Ascending aorta (tissue), 2 donors: ENCODE measurements at places on chromosomes 16 and 17. TPM values are rescaled to one million over a fixed set of nuclear protein-coding genes. Genes with fewer than 3 reads are reported as not detected.

- DNase-seq: no peak
These were observed 32.5 kb downstream of the MEAK7 start for GRCh38 chr16:84471966-84472365.

DNA sequence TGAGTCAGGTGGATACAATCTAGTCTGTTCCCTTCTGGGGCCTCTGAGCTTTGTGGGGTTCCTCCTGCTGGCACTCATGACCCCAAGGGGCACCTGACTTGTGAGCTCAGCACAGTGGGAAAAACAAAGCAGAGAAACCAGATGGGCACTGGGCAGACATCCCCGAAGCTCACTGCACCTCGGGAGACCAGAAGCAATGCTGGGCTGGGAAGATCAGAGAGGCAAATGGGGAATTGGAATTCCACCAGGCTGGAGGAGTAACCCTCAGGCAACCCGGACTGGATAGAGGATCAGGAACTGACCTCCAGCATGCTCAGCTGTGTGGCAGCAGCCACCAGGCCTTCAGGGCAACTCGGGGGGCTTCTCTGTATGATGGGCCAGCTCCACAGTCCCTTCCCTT is 50.3 kb downstream of the ABCC12 start:
- DNase-seq: no peak

- DNase-seq: no peak
These were observed 382.4 kb upstream of the XYLT1 start for GRCh38 chr16:17852977-17853702.

DNA sequence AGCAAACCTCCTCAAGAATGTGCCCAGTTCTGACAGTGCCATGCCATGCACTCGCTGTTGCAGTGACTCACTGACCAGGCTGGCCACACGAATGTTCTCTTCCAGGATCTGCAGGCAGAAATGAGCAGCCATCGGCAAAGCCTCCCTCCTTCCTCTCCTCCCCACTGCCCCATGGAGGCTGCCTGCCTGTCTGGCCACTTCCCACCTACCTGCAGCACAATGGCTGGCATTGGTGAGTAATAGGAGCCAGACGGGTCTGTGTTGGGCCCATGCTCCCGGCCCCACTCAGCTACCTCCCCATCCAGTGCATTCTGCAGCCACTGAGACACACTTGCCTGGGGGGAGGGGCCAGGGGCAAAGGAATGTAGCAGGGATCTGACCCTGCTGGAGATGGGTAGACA is 2.8 kb upstream of the MATCAP1 start:
- no peak for DNase-seq

DNA sequence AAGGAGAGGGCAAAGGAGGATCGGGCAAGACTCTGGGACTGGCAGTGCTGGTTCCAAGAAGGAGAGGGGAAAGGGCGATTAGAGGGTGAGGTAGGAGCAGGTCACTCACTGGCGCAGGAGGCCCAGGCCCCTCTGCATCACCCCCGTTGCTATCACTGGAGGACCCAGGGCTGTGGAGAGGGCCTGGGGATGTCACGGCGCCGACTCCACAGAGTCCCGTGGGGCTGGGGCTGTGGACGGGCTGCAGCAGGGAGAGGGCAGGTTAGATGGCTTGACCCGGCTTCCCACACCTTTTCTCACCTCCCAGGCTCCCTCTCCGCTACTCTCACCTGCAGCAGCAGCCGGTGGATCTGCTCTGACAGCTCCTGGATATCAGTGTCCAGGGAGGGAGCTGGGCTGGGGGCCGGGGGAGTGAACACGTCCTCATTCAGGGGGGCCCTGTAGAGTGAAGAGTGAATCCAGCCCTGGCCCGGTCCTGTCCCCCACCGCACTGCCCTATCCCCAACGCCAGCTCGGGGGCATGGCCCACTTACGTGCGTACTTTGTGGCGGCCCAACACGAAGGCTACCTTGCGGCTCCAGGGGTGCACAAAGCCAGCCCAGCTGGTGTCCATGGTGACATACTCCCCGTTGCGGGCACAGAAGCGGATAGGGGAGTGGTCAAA is 4.9 kb downstream of the PER1 start:
- no peak for DNase-seq

GRCh38 chr17:58184308-58184985 is 8.1 kb upstream of the EPX start:
- peak; percentile 38 for DNase-seq

GRCh38 chr16:1761751-1762150 is 9.6 kb downstream of the NME3 start:
- no peak for DNase-seq

DNA sequence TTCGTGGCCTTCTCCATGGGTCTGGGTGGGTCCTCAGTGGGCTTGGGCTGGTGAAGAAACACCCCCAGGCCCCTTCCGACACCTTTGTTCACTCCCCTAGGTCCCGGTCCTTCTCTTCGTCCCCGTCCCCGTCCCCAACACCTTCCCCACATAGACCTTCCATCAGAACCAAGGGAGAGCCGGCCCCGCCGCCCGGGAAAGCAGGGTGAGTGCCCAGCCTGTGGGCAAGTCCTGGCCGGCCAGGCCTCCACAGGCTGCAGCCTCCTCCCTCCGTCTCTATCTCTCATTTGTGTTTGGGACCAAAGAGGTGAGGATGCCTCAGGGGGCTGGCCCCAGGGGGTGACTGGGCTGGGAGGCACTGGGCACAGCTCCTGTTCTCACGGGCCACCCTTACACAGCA is 14.5 kb upstream of the IL17C start:
- DNase-seq: no peak

- DNase-seq: no peak
These were observed 12.6 kb upstream of the MRPL38 start for GRCh38 chr17:75917141-75917916.

- no peak for DNase-seq
These were observed 1.1 kb upstream of the ADCY7 start for GRCh38 chr16:50265260-50265659.

DNA sequence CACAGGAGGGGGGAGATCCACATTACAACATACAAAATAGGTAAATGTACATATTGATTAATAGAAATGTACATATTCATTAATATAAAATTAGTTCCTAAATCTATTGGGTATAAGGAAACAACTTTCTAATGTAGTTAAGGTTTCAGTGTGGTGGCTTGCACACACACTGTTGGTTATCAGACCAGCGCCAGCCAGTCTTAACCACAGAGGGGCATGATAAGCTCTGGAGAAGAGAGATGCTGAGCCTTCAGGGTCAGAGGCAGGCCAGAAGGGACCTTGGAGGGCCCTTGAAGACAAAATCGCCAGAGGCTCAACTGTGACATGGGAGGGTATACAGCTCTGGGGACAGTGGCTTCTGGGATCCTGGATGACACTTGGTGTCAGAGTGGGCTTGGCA is 10.9 kb upstream of the ZFP90 start:
- DNase-seq: no peak

GRCh38 chr17:74752415-74752814 is 4.0 kb downstream of the NHERF1 start:
- no peak for DNase-seq

DNA sequence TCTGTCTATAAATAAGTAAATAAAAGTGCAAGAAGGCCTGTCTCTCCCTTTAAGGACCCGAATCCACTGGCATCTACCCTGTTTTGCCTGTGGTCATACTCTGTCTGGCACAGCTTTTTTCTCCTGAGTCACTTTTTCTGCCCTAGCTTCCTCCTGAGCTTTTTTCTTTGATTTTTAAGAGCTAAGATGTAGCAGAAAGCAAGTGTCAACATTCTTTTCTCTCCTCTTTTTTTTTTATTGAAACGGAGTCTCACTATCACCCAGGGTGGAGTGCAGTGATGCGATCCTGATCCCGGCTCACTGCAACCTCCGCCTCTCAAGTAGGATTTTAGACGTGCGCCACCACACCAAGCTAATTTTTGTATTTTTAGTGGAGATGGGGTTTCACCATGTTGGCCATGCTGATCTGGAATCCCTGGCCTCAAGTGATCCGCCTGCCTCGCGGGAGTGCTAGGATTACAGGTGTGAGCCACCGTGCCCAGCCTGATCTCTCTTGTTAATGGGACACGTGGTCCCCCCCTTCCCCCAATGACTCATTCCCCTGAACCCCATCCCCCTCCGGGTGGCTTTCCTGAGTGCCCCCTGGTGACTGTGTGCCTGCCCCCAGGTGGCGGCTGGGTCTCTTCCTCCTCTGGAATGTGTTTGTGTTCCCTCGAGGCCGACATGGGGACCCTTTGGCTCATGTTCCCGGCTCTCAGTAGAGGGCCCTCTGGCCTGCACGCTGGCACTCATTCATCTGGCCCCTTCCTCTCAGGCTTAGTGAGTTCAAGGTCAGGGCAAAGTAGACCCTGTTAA is 14.2 kb downstream of the C16orf90 start:
- no peak for DNase-seq

DNA sequence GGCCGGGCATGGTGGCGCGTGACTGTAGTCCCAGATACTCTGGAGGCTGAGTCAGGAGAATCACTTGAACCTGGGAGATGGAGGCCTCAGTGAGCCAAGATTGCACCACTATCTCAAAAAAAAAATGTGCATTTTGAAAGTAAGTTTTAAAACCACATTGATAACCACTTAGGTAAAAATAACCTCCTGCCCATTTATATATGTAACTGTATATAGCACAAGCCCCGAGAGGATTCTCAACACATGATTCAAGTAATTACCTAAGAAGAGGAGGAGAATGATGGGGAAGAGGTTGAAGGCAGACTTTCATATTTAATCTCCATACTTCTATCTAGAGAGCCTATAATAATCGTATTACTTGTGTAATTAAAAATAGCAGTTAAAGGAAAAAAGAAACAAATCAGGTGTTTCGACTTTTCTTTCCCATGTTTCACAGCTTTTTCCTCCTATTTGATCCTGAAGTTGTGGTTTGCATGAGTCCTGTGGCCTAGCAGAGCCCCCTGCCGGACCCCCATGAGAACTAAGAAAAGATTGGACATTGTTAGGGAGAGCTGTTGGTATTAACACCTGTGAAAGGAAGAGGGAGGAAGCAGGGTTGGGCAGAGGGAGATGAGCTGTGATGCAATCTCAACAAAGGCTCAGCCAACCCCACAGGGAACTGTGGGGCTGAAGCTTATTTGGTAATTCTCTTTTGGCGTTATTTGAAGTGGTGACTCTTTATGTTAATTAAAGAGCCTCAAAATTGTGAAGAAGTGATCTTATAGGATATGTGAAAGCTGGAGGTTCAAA is 22.1 kb downstream of the PMFBP1 start:
- no peak for DNase-seq

DNA sequence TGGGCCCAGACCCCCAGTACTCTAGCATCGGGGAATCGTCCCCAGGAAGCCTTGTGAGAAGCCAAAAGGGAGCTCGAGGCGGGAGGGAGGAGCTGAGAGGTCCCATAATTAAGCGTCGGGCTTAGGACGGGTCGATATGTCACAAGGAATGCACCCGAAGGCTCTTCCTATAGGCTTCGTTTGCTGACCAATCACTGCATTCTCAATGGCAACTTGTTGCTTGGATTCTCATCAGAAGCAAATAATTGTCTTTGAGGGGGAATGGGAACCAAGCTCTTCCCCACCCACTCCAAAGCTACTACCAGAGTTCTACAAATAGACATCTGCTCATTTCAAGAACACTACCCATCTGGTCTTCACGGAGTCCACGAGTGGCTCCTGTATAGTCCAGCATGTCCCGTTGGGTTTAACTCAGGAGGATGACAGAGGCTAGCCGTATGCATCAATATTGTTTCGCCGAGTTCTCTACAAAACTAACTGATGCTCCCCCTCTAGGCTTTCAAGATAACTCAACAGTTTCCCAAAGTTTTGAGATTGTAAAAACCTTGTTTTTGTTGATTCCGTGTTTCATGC is 628 bp upstream of the BLMH start:
- DNase-seq: no peak

DNA sequence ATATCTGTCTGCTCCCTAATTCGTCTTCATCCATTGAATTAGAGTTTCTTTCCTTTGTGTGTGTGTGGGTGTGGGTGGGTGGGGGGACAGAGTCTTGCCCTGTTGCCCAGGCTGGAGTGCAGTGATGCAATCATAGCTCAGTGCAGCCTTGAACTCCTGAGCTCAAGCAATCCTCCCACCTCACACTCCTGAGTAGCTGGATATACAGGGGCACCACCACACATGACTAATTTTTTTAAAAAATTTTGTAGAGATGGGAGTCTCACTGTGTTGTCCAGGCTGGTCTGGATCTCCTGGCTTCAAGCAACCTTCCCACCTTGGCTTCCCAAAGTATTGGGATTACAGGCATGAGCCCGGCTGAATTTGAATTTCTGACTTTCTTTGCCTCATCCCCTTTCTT is 34.5 kb upstream of the MED13 start:
- DNase-seq: no peak

DNA sequence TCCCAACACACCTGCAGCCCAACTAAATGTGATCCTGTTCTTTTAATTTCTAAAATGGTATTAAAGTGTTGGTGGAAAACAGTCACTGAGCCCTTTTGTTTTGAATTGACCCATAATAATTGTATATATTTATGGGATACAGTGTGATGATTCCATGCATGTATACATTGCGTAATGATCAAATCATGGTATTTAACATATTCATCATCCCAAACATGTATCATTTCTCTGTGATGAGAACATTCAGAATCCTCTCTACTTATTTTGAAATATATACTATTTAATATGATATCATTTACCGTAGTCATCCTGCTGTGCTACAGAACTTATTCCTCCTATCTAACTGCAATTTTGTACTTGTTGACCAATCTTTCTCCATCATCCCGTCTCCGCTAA is 14.0 kb upstream of the MYH10 start:
- DNase-seq: no peak

- no peak for DNase-seq
These were observed 2.0 kb downstream of the GRIN2A start for GRCh38 chr16:10180042-10180770.

- no peak for DNase-seq
These were observed 28.2 kb upstream of the ZC3H18 start for GRCh38 chr16:88541831-88542616.

- DNase-seq: no peak
These were observed 2051.3 kb downstream of the TP53TG3F start for GRCh38 chr16:35510701-35511100.

DNA sequence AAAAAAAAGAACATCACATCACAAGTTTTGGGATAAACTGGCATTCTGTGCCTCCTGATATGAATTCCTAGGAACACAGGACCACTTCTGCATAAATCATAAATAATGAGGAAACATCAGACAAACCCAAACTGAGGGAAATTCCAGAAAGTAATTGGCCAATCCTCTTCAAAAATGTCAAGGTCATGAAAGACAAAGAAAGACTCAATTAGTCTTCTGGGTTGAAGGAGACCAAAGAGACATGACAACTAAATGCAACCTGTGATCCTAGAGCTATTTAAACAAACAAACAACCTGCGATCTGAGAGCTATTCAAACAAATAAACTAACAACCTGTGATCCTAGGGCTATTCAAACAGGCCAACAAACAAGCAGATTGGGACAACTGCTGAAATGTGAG is 144.3 kb downstream of the VPS53 start:
- no peak for DNase-seq

- no peak for DNase-seq
These were observed 12.3 kb upstream of the SLC38A8 start for GRCh38 chr16:84054916-84055315.

GRCh38 chr17:62032480-62032879 is 32.6 kb downstream of the MED13 start:
- DNase-seq: no peak

Gene TBC1D3E
- not detected for total RNA-seq

Gene GDPD3
- 0.53 TPM for total RNA-seq

Gene PDIA2
- not detected for total RNA-seq

Gene RNF157
- total RNA-seq: 2.4 TPM

Gene CRYM
- not detected for total RNA-seq

Gene LGALS9
- total RNA-seq: 34.3 TPM

Gene CLEC3A
- total RNA-seq: not detected

Gene SLC12A3
- not detected for total RNA-seq

Gene SLC6A2
- not detected for total RNA-seq

Gene KDM6B
- total RNA-seq: 20.0 TPM

Gene OR1A1
- total RNA-seq: not detected

Gene PDILT
- total RNA-seq: not detected

Gene MYO15A
- 2.0 TPM for total RNA-seq
